LHCN-M2 (cell line): ENCODE measurements at places on chromosomes 6 and 20. TPM values are rescaled to one million over a fixed set of nuclear protein-coding genes. Genes with fewer than 3 reads are reported as not detected.

The SEC23B gene
- 48.7 and 56.7 TPM in 2 replicates for total RNA-seq

The ROS1 gene
- 49.3 and 53.4 TPM in 2 replicates for total RNA-seq

DNA sequence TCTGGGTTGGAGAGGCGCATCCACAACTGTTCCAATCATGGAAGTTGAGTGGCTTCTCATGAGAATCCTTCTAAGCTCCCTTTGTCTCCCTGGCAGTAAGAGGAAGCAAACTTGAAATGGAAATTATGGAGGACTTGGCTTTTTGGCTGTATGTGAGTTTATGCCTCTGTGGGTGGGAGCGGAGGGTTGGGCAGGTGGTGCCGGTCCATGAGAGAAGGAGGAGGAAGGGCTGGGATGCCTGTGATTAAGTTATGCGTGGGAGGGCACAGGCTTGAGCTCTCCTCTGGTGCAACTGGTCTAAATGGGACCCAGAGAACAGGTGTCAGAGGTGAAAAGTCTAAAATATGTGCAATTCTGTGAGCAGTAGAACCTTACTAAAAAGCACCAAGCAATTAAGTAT, 2.2 kb downstream of the PHACTR3 start:
- DNase-seq, result no peak

The ENPP3 gene
- 0.19 TPM in 1 of 2 replicates, not detected in the other for total RNA-seq

DNA sequence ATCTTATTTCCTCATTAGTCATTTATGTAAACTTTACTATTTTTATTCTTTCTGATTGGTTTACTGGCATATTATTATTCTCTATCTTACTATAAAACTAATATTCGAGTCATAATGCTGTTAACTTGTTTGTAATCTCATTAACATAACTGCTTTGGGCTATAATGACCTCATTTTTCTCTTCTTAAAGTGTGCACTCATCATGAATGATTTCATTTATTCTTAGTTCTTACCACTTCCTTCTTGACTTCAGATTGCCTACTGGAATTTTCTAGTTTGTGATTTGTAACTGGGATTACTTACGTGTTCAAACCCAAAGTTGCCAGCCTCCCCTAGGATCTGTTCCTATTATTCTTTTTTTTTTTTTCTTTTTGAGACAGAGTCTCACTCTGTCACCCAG, 91.8 kb upstream of the TNFAIP3 start:
- no peak for DNase-seq

The DPPA5 gene
- not detected in 2 replicates for total RNA-seq

GRCh38 chr6:97462031-97462430, 179.0 kb upstream of the MMS22L start:
- DNase-seq, result peak; percentile 41

DNA sequence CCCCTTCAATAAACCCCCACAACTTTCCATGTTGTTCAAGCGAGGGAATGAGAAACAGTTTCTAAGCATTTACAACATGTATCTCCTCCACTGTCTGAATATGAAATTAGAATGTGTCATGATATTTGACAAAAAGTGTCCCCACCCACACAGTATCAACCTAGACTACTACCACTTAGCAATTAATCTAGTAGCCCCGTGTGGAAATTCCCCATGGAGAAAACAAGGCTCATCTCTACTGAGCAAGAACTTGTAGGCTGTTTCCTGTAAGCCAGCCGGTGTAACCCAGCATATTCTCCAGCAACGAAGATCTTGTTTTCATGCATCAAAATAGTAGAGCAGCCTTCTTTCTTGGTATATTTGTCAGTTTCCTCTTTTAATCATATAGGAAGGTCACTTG, 115.0 kb downstream of the IRF4 start:
- no peak for DNase-seq

- no peak for DNase-seq
Measured at GRCh38 chr6:120354452-120355098, 979.7 kb downstream of the TBC1D32 start.

DNA sequence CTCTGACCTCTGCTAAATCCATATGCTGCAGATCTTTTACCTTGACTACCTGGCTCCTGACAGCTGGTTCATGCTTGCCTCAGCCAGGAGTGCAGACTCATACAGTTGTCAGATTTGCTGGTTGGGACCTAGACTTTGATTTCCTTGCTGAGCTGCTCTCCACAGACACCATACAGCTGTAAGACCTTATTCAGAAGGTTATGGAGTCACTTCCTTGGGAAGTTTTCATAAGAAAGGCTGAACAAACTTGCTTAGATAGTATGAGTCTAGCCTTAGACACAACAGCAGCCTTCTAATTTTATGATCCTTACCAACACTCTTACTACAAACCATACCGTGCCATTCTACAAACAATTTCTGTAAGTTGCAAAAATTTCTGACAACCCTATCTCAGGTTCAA, 102.9 kb downstream of the EDN1 start:
- DNase-seq, result no peak

DNA sequence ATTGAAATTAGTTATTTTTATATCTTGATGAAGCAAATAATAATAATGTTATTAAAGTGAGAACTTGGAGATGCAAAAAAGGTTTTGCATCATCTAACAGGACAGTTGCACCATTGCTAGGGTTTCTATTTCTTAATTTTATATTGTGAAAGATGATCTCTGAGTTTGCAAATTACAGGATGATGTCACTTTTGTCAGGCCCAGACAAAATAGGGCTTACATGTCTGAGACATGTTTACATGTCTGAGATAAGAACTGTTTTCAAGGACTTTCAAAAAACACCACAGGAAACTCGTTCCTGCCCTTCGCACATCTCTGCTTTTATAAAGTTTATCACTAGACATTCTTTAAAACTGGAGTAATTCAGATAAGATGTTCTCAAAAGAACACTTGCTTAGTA, 1075.8 kb upstream of the MANEA start:
- no peak for DNase-seq

DNA sequence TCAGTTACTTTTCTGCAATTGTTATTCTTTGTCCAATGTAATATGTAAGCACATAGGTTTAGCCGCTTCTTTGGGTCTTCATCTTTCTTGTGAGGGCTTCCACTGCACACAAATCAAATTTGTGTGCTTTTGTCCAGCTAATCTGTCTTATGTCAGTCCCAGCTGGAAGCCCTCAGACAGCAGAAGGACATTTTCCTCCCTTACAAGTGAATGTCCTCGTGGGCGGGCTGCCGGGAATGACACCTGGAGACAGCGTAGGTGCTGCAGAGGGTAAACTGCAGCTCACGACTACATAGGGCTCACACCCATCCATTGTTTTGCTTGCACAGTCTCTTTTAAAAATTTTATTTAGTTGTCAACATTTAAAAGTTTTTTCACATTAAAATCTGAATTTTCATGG, 24.6 kb upstream of the PPP1R14C start:
- DNase-seq, result no peak

DNA sequence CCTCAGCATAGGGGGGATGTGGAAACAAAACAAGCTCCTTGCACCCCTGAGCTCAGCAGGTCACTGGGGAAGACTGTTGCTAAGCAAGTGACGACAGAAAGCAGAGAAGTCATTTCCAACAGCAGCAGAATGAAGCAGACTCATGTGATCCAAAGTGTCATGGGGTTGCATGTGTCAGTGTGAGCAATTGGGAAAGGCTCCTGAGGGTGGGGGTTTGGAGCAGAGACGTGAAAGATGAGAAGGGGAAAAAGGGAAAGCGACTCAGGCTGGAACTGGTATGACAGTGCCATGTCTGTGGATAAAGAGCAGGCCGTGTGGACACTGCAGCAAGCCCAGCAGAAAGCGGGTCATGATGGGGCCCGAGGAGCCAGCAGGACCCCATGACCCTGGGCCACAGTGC, 363.9 kb downstream of the PREX1 start:
- DNase-seq, result peak; percentile 74

DNA sequence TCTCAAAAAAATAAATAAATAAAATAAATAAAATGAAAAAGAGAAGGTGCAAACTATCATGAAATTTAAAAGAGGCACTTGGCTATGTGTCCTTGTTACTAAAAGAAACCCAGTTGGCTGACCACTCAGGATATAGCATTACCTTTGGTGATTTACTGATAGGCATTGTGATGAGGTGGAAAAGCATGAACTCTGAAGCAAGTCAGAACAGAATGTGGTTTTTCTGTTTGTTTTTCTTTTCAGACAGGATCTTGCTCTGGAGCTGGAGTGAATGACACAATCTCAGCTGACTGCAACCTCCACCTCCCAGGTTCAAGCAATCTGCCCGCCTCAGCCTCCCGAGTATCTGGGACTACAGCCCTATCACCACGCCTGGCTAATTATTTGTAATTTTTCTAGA, 31.9 kb downstream of the ZNF184 start:
- no peak for DNase-seq

The LGSN gene
- total RNA-seq, result 0.11 TPM in 1 of 2 replicates, not detected in the other

DNA sequence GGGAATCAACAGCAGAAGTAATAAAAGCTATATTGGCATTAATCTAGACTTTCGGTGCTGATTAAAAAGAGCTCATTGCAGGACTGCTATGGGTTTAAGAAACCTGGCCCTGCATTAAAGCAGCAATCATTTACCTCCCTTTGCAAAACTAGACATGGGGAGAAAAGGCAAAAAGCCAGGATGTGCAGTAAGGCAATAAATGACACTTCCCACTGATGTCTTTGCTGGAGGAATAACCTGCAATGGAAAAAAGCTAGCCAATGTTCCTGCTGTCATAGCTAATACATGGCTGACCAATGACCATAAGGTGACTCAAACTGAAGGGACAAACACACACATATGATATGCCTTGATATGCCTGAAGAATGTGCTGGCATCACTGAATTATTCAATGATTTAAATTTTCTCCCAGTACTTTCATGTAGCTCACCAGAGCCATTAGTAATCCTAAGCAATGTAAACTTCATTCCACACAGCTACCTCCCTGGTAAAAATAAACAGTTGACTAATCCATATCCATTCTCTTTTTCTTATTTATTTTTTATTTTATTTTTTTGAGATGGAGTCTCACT, 8.7 kb downstream of the DNAAF9 start:
- DNase-seq, result peak; percentile 5

The FOXO3 gene
- 41.0 and 58.8 TPM in 2 replicates for total RNA-seq

The ZC2HC1B gene
- total RNA-seq, result not detected in 2 replicates

DNA sequence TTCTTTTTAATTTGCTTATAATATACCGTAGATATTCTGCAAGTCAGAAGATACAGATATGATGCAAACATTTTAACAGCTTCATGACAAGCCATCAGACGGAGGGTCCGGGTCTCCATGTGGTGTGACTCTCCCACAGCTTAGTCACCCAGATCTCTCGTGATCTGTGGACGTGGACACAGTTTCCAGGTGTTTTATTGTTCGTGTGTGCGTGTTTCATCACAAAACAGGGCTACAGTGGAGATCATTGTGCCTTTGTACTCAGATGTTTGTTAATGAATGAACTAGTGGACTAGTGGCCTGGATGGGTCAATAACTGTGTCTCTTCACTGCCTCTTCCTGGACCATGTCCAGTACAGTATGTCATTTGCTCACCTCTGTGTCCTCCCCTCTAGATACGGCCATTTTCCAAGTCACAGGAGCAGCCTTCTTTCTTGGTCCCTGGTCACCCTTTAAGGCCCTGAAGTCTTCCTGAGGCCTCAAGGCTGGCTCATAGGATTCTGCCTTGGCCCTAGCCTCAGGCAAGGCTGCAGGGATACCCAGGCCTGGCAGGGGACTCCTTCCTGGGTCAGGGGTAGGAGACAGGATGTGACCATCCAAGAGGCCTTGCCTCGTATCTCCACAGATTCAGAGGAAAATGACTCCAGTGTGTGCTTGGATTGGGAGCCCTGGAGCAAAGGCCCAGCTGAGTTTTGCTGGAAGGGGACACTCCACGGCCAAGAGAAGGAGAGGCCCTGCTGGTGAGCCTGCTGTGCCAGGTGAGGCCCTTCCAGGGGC, 4.6 kb downstream of the ADIG start:
- no peak for DNase-seq

DNA sequence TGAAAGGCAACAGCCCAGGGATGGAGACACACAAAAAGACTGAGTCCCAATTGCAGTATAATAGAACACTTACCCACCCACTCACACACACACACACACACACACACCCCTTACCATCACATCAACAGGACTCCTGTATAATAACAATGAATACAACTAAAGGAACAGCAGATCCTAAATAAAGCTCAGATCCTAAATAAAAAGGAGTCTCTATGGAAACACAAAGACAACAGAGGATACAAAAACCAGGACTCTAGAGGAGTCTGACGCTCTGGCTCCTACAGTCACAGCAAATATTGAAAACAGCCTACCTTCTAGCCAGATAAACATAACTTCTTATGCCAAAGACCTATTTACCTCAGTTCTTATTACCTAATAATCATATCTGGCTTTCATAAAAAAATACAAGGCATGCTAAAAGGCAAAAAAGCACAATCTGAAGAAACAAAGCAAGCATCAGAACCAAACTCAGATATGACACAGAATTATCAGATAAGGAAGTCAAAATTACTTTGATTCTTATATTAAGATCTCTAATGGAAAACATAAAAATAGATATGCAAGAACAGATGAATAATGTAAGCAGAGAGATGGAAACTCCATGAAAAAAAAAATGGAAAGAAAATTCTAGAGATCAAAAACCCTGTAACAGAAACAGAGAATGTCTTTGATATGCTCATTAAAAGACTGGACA, 134.9 kb downstream of the MMUT start:
- DNase-seq, result no peak

- no peak for DNase-seq
Measured at GRCh38 chr6:98384334-98384733, 450.0 kb upstream of the POU3F2 start.

DNA sequence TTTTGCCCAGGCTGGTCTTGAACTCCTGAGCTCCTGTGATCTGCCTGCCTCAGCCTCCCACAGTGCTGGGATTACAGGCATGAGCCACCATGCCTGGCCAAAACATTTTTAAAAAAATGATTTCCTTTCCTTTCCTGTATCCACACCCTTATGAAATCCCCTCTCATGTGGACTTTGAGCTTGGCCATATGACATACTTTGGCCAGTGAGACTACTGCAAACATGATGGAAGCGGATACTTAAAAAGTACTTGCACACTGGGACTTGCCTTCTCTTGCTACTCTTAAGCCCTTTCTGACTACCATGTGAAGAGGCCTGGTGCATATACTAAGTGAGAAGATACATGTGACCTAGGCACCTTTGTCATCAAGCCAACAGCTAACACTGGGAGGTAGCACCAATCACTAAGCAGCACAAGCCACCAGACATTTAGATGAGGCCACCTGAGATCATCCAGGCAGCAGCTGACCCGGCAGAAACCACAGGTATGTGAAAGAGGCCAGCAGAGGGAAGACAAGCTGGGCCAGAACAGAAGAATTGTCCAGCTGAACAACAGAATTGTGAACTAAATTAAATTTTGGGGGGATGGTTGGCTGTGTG, 78.5 kb upstream of the HDAC2 start:
- DNase-seq, result peak; percentile 44

DNA sequence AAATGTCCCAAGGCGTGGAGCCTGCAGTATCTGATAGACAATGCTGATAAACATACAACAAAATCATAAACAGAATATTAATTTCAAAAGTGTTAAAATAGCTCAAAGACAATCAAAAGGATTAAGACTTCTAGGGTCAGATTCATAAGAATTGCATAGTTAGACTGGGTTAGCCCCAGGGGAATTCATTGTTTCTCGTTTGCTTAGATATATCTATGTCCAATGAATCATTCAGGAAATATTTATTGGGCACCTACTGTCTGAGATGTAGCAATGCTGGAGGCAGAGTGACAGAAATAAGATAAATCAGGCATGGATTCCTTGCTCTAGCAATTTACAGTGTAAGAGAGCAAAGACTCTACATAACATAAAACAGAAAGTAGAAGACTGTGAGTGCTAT, 124.4 kb upstream of the PRL start:
- peak; percentile 54 for DNase-seq
